ENCODE measurements at places on chromosomes 13 and 19.

DNA sequence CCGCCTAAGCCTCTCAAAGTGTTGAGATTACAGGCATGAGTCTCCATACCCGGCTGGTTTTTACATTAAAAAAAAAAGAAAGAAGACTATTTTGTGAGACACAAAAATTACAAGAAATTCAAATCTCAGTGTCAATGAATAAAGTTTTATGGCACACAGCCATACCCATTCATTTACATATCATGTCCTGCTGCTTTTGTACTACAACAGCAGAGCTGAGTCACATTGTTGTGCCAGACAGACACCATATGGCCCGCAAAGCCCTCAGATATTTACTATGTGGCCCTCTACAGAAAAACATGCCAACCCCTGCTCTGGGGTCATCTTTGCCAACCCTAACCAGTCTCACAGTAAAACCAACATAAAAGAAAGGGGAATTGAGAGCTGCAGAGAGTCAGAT is 5.3 kb downstream of the SMIM7 start:
- DNase-seq = no peak

DNA sequence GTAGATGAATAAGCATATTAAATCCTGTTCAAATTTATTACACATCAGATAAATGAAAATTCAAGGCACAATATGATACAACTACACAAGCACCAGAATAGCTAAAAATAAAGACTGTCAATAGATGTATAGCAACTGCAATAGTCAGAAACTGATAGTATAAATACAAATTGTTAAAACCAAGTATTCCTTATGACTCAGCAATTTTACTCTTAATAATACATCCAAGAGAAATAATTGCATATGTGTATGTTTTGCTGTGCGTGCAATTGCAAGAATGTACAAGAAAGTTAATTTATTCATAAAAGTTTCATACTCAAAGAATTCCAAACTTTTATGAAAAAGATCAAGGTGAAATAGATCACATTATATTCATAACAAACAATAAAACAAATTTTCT is 1338.1 kb downstream of the OLFM4 start:
- DNase-seq = no peak

DNA sequence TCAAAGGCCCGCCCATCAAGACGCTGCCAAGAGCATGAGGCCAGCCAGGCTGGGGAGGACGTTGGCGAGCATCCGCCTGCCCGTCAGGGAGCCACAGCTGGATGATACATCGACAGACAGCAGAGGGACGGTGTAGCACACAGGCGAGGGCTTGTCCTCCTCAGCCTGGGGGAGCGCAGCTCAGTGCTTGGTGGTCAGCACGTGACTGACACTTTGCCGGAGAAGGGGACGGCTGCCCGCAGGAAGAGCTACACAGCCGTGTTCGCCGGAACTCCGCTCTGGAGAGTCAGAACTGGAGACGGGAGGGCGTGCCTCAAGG is 34.1 kb downstream of the CSNK1G2 start:
- DNase-seq = peak; percentile 43

GRCh38 chr19:31232180-31232579 is 117.1 kb downstream of the TSHZ3 start:
- DNase-seq = peak; percentile 34

DNA sequence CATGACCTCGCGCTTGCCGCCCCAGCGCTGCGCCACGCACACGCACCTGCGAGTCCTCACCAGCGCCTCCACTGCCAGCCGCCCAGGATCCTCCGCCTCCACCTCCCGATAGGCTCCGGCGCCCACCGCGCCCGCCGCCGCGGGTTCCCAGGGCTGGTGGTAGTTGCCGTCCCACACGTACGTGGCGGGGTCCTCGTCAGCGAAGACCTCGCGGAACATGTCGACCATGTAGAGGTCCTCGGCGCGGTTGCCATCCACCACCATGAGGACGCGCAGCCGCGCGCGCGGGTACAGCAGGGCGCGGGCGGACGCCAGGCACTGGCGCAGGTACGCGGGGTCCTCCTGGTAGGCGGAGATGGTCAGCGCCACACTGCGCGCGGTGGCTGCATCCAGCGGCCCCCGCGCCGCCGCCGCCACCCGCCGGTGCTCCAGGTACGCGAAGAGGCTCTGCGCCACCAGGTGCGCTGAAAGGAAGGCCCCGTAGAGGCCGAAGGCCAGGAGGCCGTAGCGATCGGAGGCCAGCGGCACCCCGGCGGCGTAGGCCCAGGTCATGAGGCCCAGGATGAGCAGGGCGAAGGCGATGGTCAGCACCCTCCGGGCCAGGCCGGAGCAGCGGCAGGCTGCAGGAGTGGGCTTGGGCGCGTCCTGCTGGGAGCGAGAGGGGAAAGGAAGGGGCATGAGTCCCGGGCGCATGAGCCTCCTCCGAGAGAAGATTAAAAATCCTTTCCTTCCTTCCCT is 4.4 kb downstream of the HAS1 start:
- no peak for DNase-seq

- DNase-seq = no peak
These were observed 32.5 kb downstream of the MCF2L start for GRCh38 chr13:113001241-113002140.

Measured in fibroblast of the aortic adventitia (primary cell).